ENCODE measurements at places on chromosomes 3 and 15. TPM values are rescaled to one million over a fixed set of nuclear protein-coding genes. Genes with fewer than 3 reads are reported as not detected.

GRCh38 chr3:177610686-177611633 lies 413.7 kb upstream of the TBL1XR1 start:
- peaks cover 2% of the 10 kb centered on the region for H3K4me1 ChIP-seq
- H3K27ac ChIP-seq = no peak overlapping the region
- no peaks in the 10 kb centered on the region for H3K27me3 ChIP-seq
- peak; percentile 49 for DNase-seq

The MON1A gene
- polyA plus RNA-seq = 31.2 TPM

DNA sequence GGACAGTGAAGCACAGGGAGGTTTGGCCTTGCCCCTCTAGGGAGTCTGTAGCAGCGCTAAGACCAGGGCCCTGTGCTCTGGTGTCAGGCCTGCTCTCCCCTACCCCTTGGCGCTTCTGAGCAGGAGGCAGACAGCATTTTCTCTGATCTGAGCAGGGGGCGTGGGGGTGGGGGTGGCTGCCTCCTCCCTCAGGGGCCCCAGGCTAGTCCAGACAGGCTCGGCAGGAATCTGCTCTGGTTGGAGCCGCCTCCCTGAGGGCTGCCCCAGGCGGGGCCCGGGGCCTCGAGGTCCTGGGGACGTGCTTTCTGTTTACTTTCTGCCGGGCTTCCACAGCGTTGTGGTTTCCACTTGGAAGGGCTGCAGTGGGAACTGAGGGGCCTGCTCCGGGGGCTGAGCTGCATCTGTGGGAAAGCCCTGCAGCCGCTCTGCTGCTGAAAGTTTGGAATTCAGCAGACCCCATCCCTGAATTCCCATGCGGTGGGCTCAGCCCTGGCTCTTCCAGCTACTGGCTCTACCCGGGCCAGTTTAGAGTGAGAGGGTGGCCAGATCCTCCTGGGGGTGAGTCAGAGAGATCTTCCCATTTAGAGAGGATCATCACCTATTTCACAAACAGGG lies 105.4 kb downstream of the LINGO1 start:
- H3K36me3 ChIP-seq = no peaks in the 10 kb centered on the region
- no peaks in the 10 kb centered on the region for H3K4me1 ChIP-seq
- no peaks in the 10 kb centered on the region for H3K27me3 ChIP-seq
- DNase-seq = peak; percentile 80

The CPNE4 gene
- 0.66 TPM for polyA plus RNA-seq

DNA sequence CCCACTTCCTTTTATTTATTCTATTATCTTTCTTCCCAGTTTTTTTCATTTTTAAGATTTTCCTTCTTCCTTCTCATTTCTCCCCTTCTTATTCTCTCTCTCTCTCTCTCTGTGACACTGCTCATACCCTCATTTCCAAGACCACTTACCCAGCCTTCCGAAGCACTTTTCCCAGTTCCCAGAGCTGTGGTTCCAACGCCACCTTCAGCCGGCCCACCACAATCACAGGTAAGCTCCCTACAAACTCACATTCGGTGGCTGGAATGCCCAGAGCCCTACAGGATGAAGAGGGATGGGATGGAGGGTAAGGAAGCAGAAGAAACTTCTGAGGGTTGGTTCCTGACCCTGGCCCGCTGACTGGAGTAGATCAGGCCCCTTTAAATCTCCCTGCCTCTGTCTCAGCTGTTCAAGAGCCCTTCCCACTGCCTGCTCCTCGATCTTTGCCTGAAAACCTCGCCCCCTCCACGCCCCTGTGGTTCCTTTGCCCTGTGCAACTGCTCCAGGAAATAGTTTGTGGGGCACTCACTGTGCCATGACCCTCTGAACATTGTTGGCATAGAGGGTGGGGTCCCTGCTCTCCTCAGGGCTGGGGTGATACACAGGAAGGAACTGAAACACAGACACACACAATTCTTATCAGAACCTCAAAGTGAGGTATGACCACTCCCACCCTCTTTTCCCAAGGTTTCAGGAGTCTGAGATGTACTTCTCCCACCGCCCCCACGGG lies 4.8 kb downstream of the LPCAT4 start:
- DNase-seq = peak; percentile 98
- H3K4me3 ChIP-seq = no peak overlapping the region
- peak overlapping the region; percentile 80 for H3K27ac ChIP-seq
- H3K4me1 ChIP-seq = peaks cover 3% of the 10 kb centered on the region
- H3K36me3 ChIP-seq = peaks cover 2% of the 10 kb centered on the region

DNA sequence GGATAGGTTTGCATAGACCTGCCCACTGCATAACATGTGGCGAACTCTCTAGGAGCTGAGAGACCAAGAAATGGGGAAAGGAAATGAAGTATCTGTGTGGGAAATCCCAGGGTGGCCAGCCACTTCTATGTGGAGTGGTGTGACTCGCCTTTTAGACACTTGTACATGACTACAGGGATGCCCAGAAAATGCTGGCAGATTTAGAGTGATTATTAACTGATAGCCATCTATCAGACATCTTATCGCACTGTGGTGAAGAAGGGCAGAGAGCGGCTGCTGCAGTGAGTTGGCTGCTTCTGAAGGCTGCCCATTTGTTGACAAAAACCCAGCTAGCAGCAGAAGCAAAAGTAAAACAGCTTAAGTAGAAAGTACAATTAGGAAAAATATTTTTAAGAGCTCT lies 18.1 kb upstream of the STAC start:
- H3K4me3 ChIP-seq = no peak overlapping the region
- H3K36me3 ChIP-seq = no peaks in the 10 kb centered on the region
- no peak overlapping the region for H3K27ac ChIP-seq
- H3K4me1 ChIP-seq = no peaks in the 10 kb centered on the region
- DNase-seq = no peak

DNA sequence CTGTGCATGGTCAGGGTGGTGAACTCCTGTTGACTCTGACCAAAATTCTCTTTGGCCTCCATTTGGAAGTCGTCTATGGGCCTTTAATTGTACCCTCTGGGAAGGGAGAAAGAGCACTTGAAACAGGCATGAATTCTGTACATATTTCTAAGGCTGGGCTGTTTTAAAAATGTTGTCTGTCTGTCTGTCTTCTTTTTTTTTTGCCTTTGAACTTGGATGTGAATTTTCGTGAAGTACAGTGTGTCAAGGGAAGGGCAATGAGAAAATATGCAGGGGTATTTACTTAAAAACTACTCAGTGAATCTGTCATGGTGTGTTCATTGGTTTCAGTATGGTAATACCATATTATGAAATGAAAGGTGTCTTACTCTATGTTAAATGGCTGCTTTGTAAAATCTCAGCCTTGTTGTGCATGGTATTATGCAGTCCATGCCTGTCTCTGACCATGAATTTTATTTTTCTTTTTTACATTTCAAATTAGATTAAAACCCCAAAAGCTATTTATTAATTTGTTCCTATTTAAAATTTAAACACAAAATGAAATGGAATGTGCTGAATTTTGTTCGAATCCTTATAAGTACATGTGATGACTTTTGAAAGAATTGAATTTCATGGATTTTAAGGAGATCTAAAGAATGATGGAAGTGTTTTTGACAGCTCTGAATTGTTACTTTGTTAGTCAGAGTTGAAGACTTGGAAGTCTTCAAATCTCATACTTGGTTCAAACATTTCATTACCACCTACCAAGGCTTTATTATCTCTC lies 51.1 kb downstream of the RARB start:
- H3K4me1 ChIP-seq = no peaks in the 10 kb centered on the region
- H3K27ac ChIP-seq = no peak overlapping the region
- no peak overlapping the region for H3K4me3 ChIP-seq

The TOP2B gene
- 55.0 TPM for polyA plus RNA-seq

GRCh38 chr3:76908156-76908555 lies 131.7 kb upstream of the ROBO2 start:
- no peak for DNase-seq
- H3K4me1 ChIP-seq = no peaks in the 10 kb centered on the region
- H3K4me3 ChIP-seq = no peak overlapping the region
- no peaks in the 10 kb centered on the region for H3K27me3 ChIP-seq
- no peak overlapping the region for H3K27ac ChIP-seq

The NME9 gene
- not detected for polyA plus RNA-seq

The TRH gene
- not detected for polyA plus RNA-seq

- H3K36me3 ChIP-seq = no peaks in the 10 kb centered on the region
- no peak overlapping the region for H3K4me3 ChIP-seq
- H3K27me3 ChIP-seq = no peaks in the 10 kb centered on the region
- no peak overlapping the region for H3K27ac ChIP-seq
- no peaks in the 10 kb centered on the region for H3K4me1 ChIP-seq
Measured at GRCh38 chr3:72720566-72720965, 127.7 kb downstream of the SHQ1 start.

DNA sequence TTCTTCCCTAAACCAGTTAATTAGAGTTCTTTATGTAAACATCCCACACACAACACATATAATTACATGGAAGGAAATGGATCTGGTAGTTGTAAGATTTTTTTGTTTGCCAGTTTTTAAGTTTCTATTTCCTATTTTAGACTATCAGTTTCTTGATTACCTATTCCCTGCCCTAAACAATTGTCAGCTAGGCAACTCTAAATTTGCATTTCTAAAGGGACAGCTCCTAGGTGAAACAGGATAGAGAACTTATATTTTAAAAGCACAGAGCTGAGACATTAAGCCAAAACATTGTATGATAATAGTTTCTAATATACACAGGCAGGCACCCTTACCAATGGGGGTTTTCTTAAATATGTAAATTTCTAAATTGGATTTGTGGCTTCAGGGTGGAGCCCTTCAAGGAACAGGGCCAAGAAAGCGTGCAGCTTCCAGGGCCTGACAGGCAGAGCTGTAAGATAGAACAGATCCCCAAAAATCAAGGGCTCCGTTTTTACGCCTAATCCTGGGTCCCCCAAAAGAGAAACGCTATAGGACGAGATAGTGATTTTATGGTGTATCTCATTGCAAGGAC lies 8.9 kb downstream of the LEKR1 start:
- no peaks in the 10 kb centered on the region for H3K27me3 ChIP-seq
- no peaks in the 10 kb centered on the region for H3K36me3 ChIP-seq
- DNase-seq = no peak

The TM6SF1 gene
- 0.45 TPM for polyA plus RNA-seq

- no peaks in the 10 kb centered on the region for H3K36me3 ChIP-seq
- peaks cover 20% of the 10 kb centered on the region for H3K27me3 ChIP-seq
- no peak overlapping the region for H3K4me3 ChIP-seq
Measured at GRCh38 chr3:13301286-13301987, 118.7 kb downstream of the NUP210 start.

DNA sequence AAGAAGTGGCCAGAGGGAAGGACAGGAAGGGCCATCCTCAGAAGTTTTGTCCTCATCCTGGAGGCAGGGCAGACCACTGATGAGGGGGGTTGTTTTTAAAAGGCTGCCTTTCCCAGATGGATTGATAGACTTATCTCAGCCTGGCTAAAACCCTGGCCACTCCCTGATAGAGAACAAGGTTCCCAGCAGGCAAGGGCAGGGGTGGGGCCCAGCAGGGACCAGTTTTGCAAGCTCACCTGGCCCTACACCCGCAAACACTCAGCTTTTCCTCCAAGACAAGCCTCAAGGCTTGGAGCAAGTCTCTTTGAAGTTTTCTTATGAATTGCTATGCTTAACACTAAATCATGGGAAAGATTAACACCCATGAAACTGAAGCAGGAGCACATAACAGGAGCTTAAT lies 9.1 kb downstream of the LIPC start:
- no peak overlapping the region for H3K4me3 ChIP-seq
- no peaks in the 10 kb centered on the region for H3K36me3 ChIP-seq

GRCh38 chr3:104561324-104561723 lies 805.4 kb upstream of the ALCAM start:
- H3K4me3 ChIP-seq = no peak overlapping the region
- H3K4me1 ChIP-seq = no peaks in the 10 kb centered on the region
- DNase-seq = no peak
- H3K27me3 ChIP-seq = no peaks in the 10 kb centered on the region
- no peaks in the 10 kb centered on the region for H3K36me3 ChIP-seq
